ENCODE measurements at places on chromosomes 4 and X.

DNA sequence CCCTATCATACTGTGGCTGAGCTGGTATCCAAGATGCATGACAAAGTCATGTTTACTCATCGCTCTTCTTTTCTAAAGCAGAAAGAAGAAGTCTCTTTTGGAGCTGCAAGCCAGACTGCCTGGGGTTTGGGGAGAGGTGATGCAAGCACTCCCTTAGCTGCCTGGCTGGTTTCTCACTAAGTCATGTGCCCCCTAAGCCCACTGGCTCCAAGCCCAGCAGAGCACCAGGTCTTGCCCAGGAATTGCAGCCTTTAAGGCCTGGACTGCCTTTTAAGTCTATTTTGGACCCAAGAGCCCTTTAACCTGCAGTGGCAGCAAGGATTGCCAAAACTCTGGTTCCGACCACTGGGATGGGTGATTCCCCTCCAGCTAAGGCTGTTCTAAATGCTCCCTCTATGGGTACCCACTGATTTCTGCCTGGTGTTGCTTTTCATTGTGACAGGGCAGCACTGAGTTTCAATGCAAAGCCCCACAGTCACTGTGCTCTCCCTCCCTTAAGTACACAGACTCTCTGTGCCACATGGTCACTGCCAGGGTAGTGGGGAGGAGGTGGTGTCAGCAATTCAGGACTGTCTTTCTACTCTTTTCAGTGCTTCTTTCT, 548.6 kb downstream of the TLL1 start:
- DNase-seq, result no peak

GRCh38 chr4:174490451-174490961, 31.8 kb downstream of the HPGD start:
- no peak for DNase-seq

- no peak for DNase-seq
Observed at GRCh38 chrX:103343105-103343504, 13.1 kb downstream of the TCEAL7 start.

DNA sequence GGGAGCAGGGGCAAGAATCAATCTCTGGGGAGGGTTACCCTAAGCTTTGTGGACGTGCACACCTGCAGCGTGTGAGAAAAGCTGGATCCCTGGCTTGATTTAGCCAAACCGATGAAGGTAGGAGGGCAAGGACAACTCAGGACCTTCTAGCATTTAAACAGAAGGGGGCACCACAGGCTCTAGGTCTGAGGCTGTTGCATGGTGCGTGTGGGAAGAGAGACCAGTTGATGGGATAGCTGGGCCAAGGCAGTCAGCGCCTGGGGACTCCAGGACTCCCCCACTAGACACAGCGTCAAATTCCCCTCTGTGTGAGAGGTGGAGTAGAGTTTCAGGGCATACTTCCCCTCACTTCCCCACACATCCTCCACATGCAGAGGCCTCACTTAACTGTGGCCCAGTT, 4.3 kb downstream of the GABRQ start:
- DNase-seq, result no peak

GRCh38 chr4:6188687-6189305, 11.6 kb downstream of the JAKMIP1 start:
- DNase-seq, result no peak

DNA sequence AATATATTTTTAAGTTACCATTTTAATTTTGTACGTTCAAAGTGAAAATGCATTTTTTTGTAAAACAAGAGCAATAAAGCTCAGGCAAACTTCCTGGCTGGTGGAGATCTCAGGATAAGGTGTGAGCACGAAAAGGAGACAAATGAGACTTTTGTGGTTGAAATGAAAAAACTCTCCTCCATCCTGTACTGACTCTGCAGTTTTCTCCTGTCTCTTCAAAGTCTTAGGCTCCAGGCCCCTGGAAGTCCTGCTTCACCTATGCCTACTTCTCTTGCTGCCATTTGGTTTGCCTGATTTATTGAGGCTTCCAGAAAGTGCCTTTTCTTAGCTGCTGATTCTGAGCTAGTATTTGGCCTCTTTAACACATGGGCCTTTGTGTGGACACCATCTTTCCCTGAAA, 77.7 kb downstream of the MAML3 start:
- DNase-seq, result no peak

DNA sequence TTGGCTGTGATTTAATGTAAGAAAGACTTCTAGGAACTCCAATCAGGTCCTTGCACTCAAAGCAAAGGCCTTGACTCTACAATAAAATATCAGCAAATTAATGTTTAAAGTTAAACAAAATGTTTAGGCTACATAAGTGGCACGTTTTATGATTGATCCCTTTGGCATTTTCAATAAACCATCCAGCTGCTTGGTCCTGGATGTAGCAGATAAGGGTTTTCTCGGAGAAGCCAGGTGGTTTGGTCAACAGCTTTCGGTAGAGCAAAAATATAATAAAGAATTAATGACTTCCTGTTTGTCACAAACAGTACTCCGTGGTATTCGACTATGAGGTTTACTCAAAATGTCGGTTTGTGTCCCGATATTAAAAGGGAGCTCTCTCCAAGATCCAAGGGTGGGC, 95.8 kb downstream of the GEMIN8 start:
- DNase-seq, result no peak

- no peak for DNase-seq
Observed at GRCh38 chr4:20091781-20092180, 159.9 kb upstream of the SLIT2 start.

DNA sequence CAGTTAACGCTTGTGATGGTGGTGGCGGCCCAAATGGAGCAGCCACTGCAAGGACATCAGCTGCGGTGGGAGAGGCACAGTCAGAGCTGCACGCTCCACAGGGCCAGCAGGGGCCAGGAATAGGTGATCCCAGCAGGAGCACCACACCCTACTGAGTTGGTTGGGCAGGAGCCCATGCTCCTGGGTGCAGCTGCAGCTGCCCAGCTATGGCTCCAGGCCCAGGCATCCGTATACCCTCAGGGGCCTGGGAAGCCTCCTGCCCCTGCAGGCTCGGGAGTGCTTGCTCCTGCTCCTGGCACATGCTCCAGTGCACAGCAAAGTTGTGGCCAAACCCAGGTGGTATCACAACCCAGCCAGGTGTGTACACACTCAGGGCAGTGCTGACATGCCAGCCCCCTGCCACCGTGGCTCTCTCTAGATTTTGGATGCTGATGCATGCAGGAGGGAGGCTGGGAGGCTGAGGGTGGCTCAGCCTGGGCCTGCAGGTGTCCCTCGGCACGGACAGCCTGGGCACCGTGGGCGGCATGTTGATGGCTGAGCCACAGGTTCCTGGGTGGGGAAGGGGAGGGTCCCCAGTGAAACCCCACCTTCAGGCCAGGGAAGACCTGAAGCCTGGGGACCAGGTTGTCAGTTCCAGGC, 150.2 kb downstream of the CXXC4 start:
- no peak for DNase-seq

DNA sequence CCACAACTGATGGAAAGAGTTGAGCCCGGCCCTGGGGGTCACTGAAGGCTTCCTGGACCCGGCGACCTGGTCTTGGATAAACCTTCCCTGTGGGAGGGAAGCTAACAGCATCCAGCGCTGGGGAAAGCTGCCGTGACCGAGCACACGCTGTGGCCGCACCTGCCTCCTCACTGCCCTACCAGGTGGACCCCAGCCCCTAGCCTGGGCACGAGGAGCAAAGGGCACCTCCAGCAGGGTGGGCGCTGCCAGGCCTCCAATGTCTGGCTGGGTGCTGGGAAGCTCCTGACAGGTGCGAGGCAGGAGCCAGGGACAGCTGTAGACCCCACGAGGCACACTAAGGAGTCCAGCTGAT, 7.9 kb downstream of the TADA2B start:
- no peak for DNase-seq
